ENCODE measurements at places on chromosomes 5 and 9. TPM values are rescaled to one million over a fixed set of nuclear protein-coding genes. Genes with fewer than 3 reads are reported as not detected.

Gene CBY3
- total RNA-seq, result not detected

DNA sequence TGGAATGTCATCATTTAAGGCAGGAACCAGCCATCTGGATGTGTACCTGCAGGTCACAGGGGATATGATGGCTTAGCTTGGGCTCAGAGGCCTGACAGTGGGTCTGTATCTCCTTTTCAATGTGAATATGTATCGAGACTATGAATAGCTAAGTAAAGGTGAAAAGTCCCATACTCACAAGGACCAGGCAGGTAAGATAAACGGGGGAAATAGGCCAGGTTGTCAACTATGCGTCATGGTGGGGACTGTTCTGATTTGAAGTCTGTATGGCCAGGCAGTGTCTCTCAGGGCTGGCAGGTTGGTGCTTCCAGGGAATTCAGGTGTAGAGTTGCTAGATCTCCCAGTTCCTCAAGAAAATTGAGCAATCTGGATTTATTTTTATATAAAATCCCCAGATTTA, 987.9 kb upstream of the WWC1 start:
- DNase-seq, result no peak

Gene EGR1
- 6.1 TPM for total RNA-seq

DNA sequence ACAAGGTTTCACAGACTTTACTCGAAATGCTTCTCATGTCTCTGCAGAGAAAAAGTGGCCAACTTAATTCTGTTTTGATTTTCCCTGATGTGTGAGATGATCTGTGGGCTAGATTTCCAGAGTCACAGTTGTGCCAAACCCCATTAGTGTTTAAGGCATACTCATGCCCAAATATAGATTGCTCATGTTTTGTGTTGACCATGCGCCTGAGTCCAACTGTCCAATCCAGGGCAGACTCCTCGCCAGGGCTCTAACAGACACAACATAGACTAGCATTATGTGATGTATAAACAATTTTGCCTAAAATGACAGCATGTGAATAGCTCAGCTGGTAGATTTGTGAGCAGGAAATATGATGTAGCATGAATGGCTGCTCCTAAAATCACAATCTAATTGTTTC, 128.1 kb downstream of the PRDM6 start:
- no peak for DNase-seq

Gene PRSS3
- total RNA-seq, result 1.9 TPM

DNA sequence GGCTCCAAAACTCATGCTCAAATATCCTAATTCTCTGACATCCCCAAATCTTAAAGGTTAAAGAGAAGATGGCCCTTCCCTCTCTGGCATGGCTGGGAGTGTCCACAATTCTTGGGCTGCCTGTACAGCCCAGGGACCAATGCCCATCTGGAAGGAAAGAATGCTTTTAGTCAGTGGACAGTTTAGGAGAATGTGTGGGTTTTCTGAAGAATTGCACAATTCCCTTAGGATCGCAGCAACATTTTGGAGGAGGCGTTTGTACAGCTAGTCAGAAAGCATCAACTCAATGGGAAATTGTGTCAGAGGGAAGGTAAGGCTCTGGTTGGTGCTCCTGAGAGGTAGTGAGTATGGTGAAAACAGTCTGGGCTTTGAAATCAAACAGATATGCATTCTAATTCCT, 15.0 kb downstream of the FAM193B start:
- DNase-seq, result no peak

DNA sequence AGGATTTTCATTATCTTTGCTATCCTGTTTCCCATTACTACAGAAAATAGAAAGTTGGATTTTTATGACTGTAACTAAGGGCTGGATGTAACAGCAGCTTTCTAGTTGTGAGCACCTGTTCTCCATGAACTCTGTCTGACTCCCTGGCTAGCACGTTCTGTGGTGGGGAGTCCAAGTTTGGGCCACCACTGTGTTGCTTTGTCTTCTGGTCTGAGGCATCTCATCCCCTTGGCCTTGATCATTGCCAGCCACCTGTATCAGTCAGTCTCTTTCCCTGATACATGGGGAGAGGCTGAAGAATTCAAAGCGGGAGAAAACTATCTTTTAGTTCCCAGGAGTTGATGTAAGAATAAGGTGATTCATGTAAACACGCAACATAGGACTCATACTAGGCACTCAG, 33.4 kb downstream of the WDR70 start:
- DNase-seq, result no peak

DNA sequence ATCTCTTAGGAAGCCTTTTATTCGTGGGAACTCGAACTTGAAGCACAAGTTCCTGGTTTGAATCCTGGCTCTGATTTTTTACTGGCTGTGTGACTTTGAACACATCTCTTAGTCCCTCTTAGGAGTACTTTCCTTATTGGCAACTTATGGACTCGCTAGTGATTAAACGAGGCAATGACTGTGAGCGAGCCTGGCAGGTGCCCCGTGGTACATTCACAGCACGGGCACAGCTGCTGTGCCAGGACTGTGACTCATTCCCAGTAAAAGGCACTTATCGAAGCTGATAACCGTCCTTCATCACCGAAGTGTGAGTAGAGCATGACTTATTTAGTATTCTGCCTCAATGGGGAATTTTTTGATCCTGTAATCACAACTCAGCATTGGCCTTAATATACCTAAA, 22.7 kb downstream of the CFAP90 start:
- DNase-seq, result no peak

Gene LPAR1
- total RNA-seq, result 3.6 TPM

DNA sequence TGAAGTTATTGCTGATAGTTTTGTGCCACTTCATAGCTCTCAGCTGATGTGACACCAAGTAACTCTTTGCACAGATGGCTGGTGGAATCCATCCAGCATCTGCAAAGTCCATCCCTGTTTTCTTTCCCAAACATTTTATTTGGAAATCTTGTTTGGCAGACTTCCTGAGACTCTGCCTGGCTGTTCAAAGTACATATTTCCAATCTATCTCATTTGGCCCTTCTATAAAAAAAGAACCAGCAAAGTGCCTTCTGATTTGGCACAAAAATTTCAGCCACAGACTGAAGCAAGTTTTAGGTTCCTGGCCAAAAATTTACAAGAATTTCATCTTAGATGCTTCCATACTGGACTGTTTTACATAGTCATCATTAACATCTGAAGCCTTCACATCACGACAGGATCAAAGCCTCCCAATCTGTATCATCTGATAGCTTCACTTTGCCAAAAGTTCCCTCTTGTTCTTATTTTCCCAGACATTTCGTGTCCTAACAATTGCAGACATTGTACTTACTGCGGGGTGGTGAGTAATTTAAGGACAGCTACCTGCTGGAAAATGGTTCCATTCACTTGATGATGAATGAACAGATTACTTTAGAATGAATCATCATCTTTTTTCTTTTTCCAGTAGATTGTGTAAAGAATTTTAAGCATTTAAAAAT, 377.3 kb downstream of the KIAA0825 start:
- no peak for DNase-seq

GRCh38 chr5:127236254-127236653, 54.3 kb upstream of the MEGF10 start:
- DNase-seq, result no peak

Gene SLIT3
- 0.61 TPM for total RNA-seq

DNA sequence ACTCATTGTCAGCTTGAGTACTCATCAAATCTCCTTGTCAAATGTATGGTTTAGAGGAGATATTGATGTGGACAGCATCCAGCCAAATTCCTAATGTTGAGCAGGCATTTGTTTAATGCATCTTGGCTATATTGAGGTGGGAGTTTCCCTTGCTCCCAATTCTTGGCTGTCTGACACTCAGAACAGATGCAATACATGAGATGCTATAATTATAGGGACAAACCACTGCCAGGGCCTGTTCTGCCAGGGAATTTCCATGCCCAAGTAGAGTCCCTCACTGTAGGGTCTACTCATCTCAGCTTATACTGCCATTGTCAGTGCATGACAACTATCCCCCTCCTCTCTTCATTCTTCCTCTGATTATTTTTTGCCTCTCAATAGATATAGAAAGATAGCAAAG, 392.0 kb upstream of the KCNN2 start:
- no peak for DNase-seq

GRCh38 chr9:125586172-125586511, 120.9 kb downstream of the MAPKAP1 start:
- no peak for DNase-seq

GRCh38 chr5:149969181-149969930, 8.8 kb downstream of the SLC26A2 start:
- DNase-seq, result no peak

Gene PALM2AKAP2
- 4.6 TPM for total RNA-seq

Gene CYSRT1
- total RNA-seq, result 0.14 TPM

DNA sequence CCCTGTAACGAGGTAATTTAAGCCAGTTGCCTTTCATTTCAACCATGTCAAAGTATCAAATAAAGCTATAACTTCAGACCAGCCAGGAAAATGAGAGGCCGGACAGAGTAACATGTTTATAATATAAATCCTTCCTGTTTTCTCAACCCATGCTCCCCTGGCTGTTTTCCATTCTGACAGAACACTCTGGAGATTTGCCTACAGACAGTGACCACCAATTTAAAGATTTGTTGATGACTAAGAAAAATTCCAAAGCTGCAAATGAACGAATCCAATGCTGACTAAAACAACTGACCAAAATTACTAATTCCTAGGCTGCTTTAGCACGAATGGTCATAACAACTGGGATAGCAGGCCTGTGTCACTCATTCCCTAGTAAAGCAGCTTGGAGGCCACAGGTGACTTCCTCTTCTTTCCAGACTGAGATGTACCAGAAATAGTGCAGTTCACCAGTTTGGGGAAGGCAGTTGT, 141.4 kb downstream of the AOPEP start:
- DNase-seq, result no peak

DNA sequence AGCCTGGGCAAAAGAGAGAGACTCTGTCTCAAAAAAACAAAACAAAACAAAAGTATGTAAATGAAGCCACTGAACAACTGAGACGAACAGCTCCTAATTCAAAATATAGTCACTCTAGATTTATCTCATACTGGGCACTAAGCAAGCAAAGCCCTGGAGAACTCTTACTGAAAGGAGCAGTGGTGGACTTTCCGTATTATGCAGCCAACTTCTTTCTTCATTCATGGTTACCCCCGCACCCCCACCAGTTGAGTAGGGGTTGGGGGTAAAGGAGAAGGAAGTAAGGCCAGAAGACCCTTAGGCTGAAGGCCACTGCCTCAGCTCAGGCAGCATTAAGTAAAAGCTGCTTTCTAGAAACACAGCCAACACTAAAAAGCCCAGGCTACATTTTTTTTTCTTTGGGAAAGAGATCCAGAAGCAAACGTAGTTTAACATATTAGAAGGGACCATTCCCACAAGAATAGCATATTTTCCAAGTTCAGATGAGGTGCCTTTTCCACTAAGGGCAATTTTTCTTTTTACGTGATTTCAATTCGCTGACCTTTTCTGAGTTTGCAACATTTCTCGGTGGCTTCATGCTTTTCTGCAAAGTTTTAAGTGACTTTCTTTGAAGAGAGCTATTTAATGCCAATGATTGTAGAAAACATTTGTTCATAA, 55.3 kb downstream of the MAPKAP1 start:
- DNase-seq, result no peak

Gene PCDHGA9
- 2.8 TPM for total RNA-seq

Measured in liver (tissue), 10 donors.